Ovary (tissue), 10 donors: ENCODE measurements at places on chromosomes 4 and X. TPM values are rescaled to one million over a fixed set of nuclear protein-coding genes. Genes with fewer than 3 reads are reported as not detected.

- DNase-seq = no peak
Measured at GRCh38 chr4:189941005-189941450, 356 bp downstream of the FRG1 start.

- no peak for DNase-seq
Measured at GRCh38 chr4:125760201-125760819, 445.6 kb downstream of the FAT4 start.

GRCh38 chrX:6574762-6575161, 39.8 kb upstream of the VCX3A start:
- DNase-seq = no peak

DNA sequence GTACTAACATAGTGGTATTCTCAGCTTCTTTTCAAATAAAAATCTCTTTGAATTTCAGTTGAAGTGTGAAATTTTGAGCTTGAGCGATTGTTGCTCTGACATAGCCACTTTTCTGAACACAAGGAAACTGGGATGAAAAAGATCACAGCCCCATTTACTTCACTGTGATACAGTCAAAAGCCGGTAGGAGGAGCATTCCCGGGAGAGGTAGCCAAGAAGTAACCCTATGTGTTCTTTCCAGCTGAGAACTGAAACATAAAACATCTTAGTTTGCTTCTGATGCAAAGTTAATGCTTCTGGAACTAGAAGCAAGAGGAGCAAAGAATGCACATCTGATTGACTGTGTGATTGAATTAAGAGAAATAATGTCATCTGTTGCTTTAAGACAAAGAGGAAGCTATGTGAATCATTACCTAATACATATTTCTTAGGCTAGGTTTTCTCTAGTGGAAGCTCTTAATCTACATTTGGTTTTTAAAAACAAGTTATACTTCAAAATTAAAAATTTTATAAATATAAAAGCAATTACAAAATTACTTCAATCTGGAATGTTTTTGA, 88.3 kb upstream of the UNC5C start:
- DNase-seq = no peak

- no peak for DNase-seq
Measured at GRCh38 chr4:101806914-101807313, 16.4 kb downstream of the BANK1 start.

DNA sequence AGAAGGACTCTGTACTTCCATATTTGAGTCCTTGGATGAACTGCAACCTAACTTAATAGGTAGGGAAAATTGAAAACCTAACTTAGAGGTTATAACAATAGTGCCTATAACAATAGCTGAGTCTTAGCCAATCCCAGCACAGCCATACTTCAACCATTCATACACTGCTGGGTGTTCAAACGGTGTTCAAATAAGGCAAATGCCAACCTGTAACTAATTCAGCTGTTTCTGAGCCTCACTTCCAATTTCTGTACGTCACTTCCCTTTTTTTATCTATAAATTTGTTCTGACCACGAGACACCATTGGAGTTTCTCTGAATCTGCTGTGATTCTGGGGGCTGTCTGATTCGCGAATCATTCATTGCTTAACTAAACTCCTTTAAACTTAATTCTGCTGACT, 9.6 kb upstream of the GRSF1 start:
- no peak for DNase-seq

DNA sequence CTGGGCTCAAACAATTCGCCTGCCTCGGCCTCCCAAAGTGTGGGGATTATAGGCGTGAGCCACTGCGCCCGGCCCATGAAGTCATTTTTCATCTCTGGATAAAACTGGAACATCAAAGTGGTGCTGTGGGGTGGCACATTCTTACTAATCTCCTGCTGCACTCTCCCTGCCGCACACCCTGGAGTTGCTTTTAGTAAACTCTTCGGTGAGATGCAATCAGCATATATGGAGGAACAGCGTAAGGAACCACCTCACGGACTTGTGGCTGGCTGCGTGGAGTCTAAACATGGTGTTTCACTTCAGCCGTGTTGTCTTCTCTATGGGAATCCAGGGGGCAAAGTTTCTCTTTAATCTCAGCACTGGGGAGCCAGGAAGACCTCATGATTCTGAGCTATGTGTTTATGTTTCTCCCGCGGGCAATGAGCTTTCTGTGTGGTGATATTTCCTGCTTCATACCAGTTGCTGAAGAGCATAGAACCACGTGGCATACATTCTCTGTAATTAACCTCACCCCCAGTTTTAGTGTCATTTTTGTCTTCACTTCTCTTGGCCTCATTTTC, 2.1 kb upstream of the RHOH start:
- no peak for DNase-seq

DNA sequence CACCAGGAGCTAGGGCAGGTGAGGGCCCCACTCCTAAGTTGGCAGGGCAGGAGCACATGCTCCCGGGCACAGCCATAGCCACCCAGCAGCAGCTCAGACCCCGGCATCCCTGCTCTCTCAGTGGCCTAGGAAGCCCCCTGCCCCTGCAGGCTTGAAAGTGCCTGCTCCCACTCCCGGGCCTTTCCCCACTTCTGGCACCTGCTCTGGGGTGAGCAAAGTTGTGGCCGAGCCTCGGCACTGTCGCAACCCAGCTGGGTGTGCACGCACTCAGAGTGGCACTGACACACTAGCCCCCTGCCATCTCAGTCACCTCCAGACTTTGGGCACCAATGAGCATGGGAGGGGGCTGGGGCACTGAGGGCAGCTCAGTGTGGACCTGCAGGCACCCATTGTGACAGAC, 60.8 kb upstream of the CDKN2AIP start:
- DNase-seq = no peak

DNA sequence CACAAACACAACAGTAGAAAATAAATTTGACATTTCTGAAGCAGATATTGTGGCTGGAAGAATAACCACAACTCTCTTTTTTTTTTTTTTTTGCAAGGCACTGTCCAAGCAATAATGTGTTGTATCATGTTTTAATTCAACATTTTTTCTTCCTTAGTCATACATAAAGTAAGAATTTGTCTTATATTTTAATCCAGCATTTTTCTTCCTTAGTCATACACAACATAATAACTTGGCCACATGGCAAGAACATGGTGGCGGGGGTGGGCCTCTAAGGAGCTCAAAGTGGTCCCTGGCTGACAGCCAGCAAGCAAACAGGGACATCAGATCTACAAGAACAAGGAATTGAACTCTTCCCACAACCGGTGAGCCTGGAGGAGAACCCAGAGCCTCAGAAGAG, 20.2 kb downstream of the FBXW7 start:
- no peak for DNase-seq

GRCh38 chr4:147589586-147589985, 27.6 kb upstream of the TMEM184C start:
- peak; percentile 42 for DNase-seq

- DNase-seq = no peak
Measured at GRCh38 chr4:88242144-88242543, 42.2 kb downstream of the PPM1K start.

- DNase-seq = no peak
Measured at GRCh38 chr4:73869130-73870055, at the start of gene CXCL1. CXCL1 (plus strand) TSS chr4:73869393; CDS start chr4:73869471, 78 bp downstream.

- DNase-seq = no peak
Measured at GRCh38 chr4:167100120-167100519, 134.2 kb downstream of the SPOCK3 start.

- DNase-seq = no peak
Measured at GRCh38 chr4:15989424-15989823, 26.4 kb upstream of the FGFBP2 start.

DNA sequence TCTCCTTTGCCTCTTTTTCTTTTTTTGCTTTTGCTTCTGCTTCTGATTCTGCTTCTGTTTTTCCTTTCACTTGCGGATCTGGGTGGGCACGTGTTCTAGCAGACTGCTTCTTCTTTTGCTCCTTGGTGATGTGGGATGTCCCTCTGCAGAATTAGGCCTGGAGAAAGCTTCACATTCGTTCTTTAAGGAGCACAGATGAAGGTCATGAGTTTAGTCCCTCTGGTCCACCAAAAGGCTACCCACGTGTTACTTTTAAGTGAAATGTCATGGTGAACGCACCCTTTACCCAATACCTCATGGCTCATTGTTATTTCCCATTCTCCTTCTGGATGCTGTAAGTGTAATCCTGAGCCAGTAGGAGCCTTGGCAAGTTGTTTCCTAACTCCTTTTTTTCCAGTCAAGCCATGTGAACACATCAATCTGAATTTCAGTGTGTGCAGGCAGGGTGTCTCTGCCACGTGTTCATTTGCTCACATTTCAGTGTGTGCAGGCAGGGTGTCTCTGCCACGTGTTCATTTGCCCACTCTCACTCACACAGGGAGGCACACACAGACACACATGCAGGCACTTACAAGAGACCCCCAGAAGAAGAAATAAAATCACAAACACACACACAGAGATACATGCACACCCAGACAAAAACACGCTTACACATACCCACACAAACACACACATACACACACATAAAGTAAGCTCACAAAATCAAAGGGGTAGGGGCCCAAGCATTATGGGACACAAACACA, 36.9 kb downstream of the NBDY start:
- DNase-seq = no peak

GRCh38 chr4:1472148-1472797, 66.0 kb upstream of the NKX1-1 start:
- no peak for DNase-seq

DNA sequence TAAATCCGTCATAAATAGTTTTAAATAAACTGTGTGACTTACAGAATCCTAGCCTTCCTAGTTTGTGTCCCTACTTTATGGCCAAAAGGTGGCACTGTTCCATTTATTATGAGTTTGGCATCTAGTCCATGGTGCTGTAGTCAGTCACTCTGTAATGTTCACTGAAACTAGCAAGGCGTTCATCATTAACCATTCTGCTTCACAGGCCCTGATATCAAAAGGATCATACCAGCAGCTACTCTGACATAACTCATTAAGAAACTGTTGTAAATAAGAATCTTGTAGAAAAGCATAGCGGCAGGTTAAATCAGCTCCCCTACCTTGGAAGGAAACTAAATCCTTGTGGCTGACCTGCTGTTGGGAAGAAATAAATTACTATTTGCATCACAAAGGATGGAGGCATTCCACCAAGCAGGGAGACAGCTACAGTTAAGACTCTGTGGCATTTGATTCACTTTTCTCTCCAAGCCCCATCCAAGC, 919.6 kb upstream of the DIAPH2 start:
- peak; percentile 32 for DNase-seq

DNA sequence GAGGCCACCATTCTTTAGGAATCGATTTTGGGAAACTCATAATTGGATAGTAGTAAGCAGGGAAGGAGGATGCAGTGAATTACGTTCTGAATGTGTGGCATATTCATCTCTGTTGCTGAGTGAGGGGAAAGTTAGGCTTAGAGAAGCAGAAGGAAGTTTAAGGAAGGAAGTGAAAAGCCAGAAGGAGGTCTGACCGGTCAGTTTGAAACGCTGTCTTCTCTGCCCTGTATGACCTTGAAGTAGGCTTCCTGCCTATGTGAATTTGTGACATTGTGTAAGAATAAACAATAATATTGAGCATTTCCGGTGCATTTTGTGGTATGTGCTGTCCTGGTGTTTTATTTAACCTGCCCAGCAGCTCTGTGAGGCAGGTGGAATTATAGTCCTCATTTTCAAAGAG, 67.3 kb downstream of the PDLIM5 start:
- DNase-seq = no peak

GRCh38 chr4:163558539-163559044, 64.1 kb downstream of the TMA16 start:
- no peak for DNase-seq

DNA sequence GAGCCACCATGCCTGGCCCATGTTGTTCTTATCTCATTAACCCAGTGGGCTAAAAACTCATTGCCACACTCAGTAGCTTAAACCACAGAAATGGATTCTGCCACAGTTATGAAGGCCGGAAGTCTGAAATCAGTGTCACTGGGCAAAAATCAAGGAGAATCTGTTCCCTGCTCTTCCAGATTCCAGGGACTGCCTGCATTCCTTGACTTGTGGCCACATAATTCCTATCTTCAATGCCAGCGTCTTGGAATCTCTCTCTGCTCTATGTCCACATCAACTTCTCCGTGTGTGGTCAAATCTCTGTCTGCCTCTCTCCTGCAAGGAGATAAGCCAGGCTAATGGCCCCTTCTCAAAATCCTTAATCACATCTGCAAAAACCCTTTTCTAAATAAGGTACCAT, 4.1 kb upstream of the WFS1 start:
- DNase-seq = no peak

GRCh38 chr4:52939325-52939724, 77.2 kb downstream of the RASL11B start:
- no peak for DNase-seq

- no peak for DNase-seq
Measured at GRCh38 chrX:105564501-105564900, 257.8 kb upstream of the NRK start.

DNA sequence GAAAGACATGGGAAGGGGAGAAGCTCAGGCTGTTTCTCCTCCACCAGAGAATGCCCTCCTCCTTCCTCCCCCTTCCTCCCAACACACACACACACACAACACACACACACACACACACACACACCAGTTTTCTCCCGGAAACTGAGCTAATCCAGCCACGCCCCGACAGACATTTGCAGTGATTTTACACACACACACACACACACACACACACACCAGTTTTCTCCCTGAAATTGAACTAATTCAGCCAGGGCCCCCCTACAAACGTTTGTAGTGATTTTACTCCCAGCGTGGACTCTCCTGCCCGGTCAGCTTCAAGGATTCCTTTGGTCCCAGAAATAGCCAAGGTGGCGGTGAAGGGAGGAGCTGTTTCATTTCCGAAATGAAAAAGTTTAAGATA, 32.9 kb upstream of the STX18 start:
- peak; percentile 82 for DNase-seq

- DNase-seq = peak; percentile 31
Measured at GRCh38 chrX:19544693-19545305, 29.5 kb upstream of the MAP3K15 start.

The TBC1D8B gene
- 4.6 TPM for polyA plus RNA-seq

The RRH gene
- polyA plus RNA-seq = 0.06 TPM

The UGT2A1 gene
- polyA plus RNA-seq = not detected

The HSFX3 gene
- polyA plus RNA-seq = not detected

The VCX gene
- not detected for polyA plus RNA-seq

The ADRA2C gene
- 0.75 TPM for polyA plus RNA-seq

The FGB gene
- not detected for polyA plus RNA-seq

The MAGEC1 gene
- not detected for polyA plus RNA-seq

The GLRA2 gene
- not detected for polyA plus RNA-seq

The CSAG3 gene
- polyA plus RNA-seq = not detected

The BANK1 gene
- polyA plus RNA-seq = 1.0 TPM

The AKAP14 gene
- polyA plus RNA-seq = 0.47 TPM

The FATE1 gene
- polyA plus RNA-seq = 1.4 TPM

The F8A1 gene
- polyA plus RNA-seq = 10.7 TPM

The MAGEA8 gene
- polyA plus RNA-seq = not detected

The GC gene
- not detected for polyA plus RNA-seq

The SPACA5 gene
- polyA plus RNA-seq = 0.25 TPM

The ZCCHC13 gene
- polyA plus RNA-seq = not detected

The CCDC149 gene
- 19.6 TPM for polyA plus RNA-seq
